Effector memory CD4-positive, alpha-beta T cell (primary cell): ENCODE measurements at places on chromosomes 2 and 18.

GRCh38 chr2:60311524-60311923 is 241.9 kb downstream of the BCL11A start:
- H3K27me3 ChIP-seq = no peaks in the 10 kb centered on the region
- no peak overlapping the region for H3K27ac ChIP-seq
- no peak overlapping the region for H3K4me3 ChIP-seq

DNA sequence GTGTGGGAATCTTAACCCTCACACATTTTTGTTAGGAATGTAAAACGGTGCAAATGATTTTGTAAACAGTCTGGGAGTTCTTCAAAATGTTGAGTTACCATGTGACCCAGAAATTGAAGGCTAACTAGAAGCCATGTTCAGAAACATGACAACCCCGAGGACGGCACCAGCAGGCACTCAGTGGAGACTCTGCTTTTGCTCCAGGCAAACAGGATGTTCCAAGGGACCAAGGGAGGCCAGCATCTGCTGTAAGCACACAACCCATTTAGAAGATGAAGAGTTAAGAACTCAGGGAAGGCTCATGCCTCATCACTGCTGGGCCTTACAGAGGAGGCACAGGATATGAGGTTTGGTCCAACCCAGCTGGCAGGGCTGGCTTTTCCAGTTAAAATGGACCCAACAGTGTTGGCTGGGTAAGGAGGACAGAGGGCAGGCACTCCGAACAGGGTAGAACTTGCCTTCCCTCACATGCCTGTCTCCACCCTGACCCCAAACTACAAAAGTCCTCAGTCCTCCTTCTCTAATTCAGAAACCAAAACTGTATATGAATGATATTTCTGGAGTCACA is 23.6 kb downstream of the PARD6G start:
- no peak overlapping the region for H3K4me3 ChIP-seq
- H3K27ac ChIP-seq = no peak overlapping the region
- no peaks in the 10 kb centered on the region for H3K27me3 ChIP-seq
- no peak for DNase-seq

DNA sequence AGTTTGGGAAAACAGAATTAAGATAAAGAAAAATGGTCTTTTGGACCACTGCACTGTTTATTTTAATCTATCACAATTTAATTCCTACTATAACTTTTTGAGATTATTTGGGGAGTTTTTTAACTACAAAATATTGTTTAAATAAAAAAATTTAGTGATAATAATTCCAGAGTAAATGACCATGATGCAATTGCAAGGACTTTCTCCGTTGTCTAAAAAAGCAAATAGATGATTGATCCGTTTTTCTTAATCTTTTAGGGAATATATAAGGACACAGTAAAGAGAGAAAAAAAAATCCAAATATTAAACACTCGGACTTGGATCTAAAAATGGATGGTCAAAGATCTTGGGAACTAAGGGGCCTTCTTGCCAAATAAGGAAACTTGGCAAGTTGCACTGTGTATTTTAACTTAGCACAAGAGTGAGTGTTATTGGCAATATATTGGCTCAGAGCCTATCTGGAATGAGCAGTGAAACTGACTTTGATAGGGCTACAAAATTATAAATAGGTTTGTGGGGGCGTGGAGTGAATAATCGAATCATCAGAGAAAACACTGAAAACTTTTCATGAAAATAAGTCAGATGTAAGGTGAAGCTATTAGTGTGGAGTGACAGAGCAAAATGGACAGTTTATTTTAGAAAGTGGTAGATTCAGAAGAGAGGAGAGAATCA is 2.0 kb downstream of the MAP3K20 start:
- peaks cover 5% of the 10 kb centered on the region for H3K4me1 ChIP-seq
- no peaks in the 10 kb centered on the region for H3K27me3 ChIP-seq
- no peak overlapping the region for H3K27ac ChIP-seq
- no peak overlapping the region for H3K4me3 ChIP-seq

- no peaks in the 10 kb centered on the region for H3K27me3 ChIP-seq
- H3K27ac ChIP-seq = no peak overlapping the region
- no peaks in the 10 kb centered on the region for H3K4me1 ChIP-seq
- no peak overlapping the region for H3K4me3 ChIP-seq
- DNase-seq = no peak
These were observed 5.7 kb upstream of the SPATS2L start for GRCh38 chr2:200300638-200301314.

GRCh38 chr2:178296394-178297090 is 102.2 kb downstream of the OSBPL6 start:
- H3K27me3 ChIP-seq = no peaks in the 10 kb centered on the region
- no peak for DNase-seq
- no peaks in the 10 kb centered on the region for H3K36me3 ChIP-seq
